ENCODE measurements at places on chromosomes 16 and 17.

GRCh38 chr17:48578616-48579470 is 693 bp upstream of the HOXB4 start:
- DNase-seq, result no peak

GRCh38 chr16:46974352-46974751 is 878 bp upstream of the DNAJA2 start:
- DNase-seq, result no peak

GRCh38 chr16:80171746-80172145 is 369.0 kb upstream of the DYNLRB2 start:
- no peak for DNase-seq

DNA sequence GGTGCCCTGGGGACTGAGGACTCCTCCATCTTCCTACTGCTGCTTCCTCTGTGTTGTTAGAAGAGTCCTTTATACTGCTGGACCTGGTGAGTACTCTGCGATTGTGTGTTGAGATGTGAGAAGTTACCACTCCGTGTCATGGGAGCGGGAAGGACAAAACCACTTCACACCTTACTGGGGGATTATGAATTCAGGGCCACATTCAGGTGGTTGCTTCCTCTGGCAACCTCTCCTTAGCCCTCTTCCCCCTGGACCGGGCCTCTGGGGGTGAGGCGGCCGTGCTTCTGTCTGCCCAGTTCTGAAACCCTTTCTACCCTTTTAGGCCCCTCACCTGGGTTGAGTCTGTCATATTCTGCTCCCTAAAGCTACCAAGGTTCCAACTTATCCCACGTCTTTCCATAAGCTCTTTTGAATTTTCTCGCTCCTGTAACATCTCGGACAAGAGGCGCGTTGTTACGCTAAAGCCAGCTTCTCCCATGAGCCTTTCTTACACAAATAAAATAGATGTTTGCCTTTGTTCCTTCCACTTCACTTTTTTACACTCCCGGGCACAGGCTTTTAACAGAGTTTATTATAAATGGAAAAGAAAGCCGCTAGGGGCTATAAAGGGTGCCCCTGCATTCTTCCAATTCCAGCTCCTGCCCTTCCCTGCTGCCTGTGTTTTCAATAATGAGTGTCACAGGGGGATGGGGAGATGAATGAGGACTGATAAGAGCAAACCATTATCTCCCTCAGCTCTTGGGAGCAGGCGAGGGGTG is 20.7 kb upstream of the CDH13 start:
- no peak for DNase-seq

- no peak for DNase-seq
Measured at GRCh38 chr17:30332057-30332542, 1.8 kb downstream of the TMIGD1 start.

GRCh38 chr16:9048302-9048700 is 43.1 kb upstream of the HAPSTR1 start:
- no peak for DNase-seq

GRCh38 chr17:45149669-45150664 is 1.7 kb downstream of the HEXIM1 start:
- DNase-seq, result peak; percentile 77

DNA sequence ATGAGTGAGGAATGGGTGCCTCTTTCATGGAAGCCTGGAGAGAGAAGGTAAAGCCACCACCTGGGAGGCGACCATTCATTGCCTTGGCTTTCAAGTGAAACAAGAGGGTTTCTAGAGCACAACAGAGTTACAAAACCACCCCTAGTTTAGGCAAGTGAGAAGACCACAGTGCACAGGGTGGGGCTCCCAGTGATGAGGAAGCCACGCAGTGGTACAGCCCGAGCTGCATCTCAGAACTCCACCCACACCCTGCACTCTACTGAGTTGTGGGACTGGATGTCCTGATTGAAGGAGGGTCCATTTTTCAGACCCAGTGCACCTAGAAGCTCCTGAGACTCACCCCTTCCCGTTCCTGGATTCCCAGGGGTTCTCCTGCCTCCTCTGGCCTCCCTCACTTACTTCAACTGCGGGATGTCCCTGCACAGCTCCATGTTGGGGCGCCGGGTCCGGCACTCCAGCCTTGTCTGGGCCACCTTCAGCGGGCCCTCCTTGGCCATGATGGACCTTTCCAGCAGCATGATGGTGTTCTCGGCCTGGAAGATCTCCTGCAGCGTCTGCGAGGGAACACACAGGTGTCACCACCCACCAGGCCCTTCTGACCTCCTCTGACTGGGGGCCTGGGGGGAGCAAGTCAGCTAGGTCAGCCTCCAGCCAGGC is 55.1 kb upstream of the EMP2 start:
- no peak for DNase-seq

DNA sequence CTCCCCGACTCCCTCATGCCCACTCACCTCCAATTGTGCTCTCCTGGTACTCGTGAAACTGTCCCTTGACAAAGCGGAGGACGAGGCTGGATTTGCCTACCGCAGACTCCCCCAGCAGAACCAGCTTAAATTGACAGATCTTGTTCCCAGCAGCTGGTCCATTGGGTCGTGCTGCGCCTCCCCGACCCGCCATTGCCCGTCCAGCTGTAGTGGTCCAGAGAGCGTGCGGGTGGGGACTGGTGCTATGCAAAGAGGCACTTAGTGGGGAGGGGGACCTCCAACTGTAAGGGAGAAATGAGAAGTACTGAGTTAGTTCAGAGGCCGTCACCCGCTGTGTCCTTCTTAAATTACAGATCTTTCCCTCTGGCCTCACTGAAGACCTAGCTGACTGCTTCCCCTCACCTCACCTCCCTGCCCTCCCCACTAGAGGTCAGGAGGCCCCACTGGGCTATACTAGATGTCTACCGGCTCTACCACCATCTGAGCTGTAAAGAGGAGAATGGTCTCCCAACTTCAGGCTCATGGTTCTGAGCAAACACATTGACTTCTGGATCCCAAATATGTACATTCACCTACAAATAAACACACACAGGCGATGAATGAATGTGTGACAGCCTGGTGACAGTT is 7.8 kb downstream of the HSPB9 start:
- no peak for DNase-seq

GRCh38 chr17:45436625-45437464 is 4.2 kb upstream of the ARHGAP27 start:
- DNase-seq, result no peak
